ENCODE measurements at places on chromosomes 16 and 17.

GRCh38 chr16:7182510-7183109 is 150.0 kb upstream of the RBFOX1 start:
- DNase-seq = no peak

DNA sequence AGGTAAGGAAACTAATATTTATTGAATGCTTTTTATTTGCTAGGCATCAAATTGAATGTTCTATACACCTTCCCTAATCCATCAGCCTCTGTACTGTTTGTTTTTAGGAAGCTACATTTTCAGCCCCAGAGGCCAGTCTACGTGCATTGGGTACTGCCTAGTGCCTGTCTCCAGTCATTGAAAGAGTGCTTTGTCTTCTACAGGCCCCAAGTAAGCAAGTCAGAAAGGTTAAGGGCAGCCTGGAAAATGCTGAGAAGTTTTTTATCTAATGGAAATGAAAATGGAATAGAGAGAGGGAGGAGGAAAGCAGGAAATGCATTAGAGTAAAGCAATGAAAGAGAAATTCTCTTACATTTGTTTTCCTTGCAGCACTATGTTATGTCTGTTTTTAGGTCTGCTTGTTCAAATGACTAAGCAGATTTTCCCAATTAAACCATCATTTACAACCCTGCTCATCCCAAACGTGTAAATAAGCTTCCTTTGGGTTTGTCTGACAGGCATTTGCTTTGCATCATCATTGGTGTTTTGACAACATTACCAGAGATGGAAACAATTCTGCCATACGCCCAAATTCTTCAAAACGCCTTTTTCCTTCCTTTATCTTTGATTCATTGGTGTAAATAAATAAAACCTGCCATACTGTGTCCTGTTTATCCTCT is 116.0 kb upstream of the GOT2 start:
- no peak for DNase-seq

DNA sequence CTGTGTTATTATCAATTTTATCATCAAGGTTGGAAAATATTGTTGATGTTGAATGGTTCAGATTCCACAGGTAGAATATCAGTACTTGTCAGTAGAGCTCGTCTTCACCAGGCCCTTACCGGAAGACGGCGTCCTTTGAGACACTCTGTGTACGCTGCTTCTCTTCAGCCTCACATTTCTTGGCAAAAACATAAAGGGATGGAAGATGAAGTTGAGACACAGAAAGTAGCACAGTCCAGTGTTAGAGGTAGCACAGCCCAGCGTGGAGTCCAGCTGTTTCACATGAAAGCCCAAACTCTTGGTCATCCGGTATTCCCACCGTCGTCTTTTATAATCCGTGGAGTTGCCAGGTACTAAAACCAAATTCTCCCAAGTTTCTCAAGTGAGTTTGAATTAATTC is 30.4 kb downstream of the ATP2C2 start:
- no peak for DNase-seq

- peak; percentile 64 for DNase-seq
These were observed 2.7 kb downstream of the FHOD1 start for GRCh38 chr16:67244387-67245185.

DNA sequence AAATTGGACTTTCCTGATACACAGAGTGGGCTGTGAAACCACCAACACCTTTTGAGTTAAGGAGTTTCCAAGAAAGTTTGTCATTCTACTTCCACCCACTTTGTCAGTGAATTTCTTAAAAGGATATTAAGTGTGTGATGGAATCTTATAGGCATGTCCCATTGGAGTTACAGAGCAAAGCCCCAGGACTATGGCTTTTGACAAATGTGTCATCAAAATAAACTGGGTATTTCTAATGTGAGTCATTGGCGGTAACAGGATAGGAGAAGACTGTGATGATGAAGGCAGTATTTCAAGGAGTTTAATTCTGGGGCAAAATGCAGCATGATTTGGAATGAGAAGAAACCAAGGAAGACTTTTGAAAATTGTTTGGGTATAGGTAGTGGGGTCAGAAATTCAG is 1013.8 kb upstream of the EEF2KMT start:
- no peak for DNase-seq

DNA sequence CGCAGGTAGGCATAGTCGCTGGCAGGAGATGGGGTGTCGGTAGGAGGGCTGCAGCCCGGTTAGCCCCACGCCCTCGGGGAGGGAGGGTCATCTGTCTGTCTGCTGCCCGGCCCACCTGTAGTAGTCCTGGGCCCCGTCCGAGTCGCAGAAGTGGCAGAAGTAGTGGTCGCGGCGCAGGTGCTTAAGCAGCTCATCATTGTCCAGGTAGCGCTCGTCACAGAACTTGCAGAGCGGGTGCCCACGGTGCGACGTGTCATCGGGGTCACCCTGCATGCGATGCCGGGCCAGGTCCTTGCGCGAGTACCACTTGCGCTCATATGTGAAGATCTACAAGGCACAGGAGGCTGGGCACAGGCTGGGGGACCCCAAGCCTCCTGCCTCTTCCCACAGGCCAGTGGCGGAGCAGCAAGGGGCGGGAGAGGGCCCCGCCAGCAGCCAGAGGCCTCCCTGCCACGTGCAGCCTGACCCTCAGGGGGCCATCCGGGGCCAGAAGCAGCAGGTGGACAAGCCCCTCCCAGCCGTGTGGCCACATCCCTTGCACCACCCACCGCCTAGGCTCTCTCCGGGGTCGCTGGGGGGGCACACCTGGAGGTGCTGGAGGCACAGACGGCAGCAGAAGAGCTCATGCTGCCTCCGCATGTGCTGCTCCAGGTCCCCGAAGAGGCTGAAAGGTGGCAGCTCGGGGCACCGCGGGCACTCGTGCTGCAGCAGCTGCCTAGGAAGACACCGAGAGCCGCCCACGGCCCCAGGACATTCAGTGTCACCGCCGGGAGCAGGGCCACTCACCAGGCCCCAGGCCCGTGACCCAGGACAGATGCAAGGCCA is 7.0 kb downstream of the ZNF598 start:
- DNase-seq = no peak

DNA sequence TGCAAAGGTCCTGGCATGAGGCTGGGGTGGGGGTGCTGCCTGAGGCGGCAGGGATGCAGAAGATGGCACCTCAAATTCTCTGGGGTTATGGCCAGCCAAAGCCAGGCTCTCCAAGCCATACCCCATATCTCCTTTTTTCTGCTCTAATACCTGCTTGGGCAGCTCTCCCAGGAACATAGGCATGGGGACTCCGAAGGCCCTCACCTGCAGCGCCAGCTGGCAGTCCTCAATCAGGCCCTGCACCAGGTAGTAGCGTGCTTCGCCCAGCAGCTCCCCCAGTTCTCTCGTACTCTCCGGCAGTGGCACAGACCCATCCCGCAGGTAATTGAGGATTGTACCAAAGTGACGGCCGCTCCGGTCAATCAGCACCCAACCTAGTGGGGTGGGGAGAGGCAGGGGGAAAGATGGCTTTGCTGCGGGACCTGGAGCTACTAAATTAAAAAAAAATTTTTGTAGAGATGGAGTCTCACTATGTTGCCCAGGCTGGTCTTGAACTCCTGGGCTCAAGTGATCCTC is 3.0 kb downstream of the KCTD13 start:
- DNase-seq = no peak

DNA sequence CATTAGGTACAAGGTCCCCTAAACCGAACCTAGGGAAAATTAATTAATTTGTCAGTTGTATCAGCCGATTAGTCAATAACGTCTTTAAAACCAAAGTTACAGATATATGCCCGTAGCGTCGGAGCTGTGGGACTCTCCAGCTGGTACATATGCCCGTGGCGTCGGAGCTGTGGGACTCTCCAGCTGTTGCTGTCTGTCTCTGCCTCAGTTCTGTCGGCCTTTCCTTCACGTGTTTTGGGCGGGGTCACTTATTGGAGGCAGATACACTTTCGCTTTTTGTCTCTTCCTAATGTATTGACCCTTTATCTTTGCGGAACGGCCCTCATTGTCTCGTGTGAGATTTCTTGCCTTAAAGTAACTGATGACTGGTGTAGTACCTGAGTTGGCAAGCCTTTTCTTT is 62.0 kb upstream of the ZNF750 start:
- no peak for DNase-seq

- no peak for DNase-seq
These were observed 351.9 kb downstream of the SEC14L1 start for GRCh38 chr17:77492446-77493237.

- no peak for DNase-seq
These were observed 23.0 kb downstream of the USP6 start for GRCh38 chr17:5138616-5139457.

DNA sequence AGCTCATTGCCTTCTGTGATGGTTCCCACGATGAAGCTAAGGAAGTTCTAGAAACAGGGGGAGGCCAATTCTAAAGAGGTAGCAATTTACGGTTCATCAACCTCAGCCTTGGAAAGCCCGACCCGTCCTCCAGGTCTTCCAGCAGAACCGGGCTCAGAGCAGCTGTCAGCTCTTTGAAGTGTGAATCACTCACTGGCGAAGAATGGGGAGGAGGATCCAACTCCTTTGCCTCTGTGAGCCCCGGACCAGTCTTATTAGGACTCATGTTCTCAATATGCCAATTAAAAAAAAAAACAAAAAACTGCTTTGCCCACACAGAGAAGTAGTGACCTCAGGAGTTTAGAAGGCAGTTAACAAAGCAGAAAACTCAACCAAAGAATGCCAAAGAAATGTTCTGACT is 31.4 kb downstream of the STX8 start:
- DNase-seq = no peak

GRCh38 chr17:40415390-40415789 is 2.3 kb downstream of the TOP2A start:
- no peak for DNase-seq

- no peak for DNase-seq
These were observed 13.0 kb upstream of the ZFP3 start for GRCh38 chr17:5065227-5065744.

GRCh38 chr17:66540131-66540781 is 237.8 kb downstream of the PRKCA start:
- DNase-seq = no peak

DNA sequence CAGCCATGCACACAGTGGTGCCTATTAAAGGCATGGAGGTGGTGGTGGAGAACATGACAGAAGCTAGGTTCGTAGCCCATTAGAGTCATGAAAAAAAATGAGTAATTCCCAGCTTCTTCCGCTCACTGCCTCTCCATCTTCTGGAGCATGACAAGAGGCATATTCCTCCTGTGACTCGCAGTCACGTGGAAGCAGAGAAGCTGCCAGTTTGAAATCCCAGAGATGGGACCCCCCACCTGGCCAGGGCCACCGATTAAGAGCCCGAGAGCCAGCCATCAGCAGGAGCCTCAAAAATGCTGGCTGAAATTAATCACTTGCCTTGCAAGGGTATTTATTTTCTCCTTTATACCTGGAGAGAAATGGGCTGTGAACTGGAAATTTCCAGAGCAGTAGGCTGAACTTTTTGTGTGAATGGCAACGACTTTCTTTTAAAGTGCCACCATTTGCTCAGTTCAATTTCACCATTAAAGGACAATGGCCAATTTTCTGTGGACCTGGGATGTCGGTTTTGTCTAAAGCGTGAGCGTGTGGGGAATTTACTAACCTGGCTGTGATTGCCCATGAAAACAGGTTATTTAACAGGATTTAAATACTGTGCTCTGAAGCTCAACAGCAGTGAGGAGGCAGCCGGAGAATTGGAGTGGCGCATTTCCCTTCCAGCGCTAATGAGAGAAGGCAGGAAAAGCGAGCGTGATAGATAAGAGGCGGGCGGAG is 189.7 kb upstream of the SDK2 start:
- no peak for DNase-seq

- no peak for DNase-seq
These were observed 82.4 kb downstream of the WNT3 start for GRCh38 chr17:46736100-46736499.

GRCh38 chr17:63685041-63685440 is 14.9 kb downstream of the LIMD2 start:
- DNase-seq = no peak

- DNase-seq = no peak
These were observed 606.2 kb downstream of the WWOX start for GRCh38 chr16:78705694-78706093.

DNA sequence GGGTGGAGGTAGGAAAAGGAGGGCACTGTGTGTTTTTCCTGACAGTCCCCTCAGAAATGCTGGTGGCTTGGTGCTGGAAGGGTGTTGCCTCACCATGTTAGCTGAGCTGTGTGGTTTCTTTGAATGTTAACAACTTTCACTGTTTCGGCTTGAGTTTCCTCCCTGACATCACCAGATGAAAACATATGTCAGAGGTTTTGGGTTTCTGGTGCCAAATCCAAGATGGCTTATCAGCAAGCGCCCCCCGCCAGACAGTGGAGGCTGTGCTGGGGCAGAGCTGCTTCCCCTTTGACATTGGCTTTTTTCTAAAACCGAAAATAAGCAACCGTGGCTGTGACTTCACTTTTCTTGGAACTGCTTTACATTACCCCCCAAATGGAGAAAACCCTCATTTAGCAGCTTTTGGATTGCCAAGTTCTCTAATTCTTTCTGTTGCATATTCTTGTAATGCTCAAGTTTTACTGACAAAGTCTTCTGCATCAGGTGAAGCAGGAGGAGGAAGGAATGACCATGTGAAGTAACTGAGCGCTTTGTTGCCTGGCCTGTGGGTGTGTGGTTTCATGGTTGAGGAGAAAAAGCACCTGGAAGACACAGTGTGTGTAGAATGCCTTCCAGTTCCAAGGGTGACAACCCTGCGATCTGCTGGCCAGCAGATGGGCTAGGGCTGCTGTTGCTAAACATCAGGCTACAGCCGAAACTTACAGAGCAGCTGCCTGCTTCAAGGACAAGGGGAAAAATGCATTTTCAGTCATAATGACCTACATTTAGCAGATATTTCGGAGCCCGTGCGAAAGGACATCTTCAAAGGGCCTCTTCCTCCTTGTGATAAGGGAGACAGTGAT is 9.7 kb downstream of the RMI2 start:
- DNase-seq = peak; percentile 51

DNA sequence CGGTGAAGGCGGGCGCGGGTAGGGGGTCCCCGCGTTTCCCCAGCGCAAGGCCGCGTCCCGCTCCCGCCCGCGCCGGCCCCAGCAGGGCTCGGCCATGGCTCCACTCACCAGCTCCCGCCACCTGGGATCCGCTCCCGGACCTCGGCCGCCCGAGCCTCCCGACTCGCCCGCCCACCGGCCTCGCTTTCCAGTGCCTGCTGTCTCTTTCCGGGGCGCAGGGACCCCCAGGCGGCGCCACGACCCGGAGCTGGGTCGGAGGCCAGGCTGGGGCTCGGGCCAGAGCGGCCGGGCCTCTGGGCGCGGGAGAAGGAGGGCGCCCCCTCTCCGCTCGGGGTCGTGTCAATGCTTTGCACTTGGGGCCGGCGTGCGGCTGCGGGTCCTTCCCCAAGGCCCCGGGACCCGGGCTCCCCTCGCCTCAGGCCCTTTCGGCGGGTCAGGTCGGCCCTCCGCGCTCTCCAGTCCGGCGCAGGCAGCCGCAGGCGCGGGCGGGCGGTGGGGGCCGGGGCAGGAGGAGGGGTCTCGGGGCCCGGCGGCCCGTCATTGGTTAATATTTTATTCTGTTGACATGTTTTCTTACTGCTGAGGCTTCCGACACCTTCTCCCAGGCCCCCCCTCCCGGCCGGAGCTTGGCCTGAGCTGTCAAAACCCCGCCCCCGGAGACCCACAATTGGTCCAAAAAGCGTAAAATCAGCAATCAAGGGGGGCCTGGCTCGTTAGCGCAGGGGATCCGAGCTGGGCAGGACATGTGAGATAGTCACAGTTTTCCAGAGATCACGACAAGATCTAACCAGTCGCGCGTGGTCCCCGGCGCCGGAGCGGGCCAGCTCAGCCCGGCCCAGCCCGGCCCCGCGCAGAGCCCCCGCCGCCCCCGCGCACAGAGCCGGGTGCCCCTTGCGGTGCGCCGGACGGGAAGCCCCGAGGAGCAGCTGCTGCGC is at the start of gene TBX2:
TBX2 (plus strand) TSS at position 713 of the 935 bp plus-strand sequence. CDS start 334 bp downstream, outside the sequence.
- DNase-seq = no peak

GRCh38 chr17:10059684-10060211 is 138.7 kb downstream of the GAS7 start:
- no peak for DNase-seq

Data from T follicular helper cell (primary cell).